CD4-positive, alpha-beta T cell treated with Interferon gamma for 1 hour (primary cell): ENCODE measurements at places on chromosomes 7 and 10.

- no peak for DNase-seq
These were observed 101.8 kb upstream of the WAC start for GRCh38 chr10:28431139-28431538.

GRCh38 chr10:78255214-78255613 lies 221.6 kb downstream of the RPS24 start:
- DNase-seq: no peak

DNA sequence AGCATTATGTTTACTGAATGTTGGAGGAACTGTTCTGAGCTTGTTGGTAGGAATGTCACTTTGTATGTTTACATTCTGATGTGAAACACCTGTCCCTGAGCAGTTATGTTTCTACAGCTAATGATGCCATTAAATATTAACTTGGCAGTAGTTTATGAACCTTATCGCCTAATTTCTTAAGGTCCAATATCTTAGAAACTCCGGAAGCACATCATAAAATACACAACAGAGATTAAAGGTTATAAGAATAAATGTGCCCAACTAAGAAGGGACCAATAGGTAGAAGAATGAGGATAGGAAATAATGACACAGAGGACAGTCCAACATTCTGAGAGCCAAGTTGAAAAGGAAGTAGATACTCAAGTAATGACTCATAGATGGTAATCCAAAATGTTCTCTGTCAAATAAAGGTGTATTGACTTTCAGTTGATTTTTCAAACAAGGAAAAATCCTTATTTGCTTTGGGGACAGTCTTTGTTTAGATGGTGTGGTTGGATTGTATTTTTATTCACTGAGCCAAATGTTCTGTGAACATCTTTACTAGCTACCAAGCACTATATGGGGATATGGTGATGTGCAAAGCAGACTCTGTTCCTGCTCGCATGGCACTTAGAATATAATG lies 31.9 kb downstream of the LCOR start:
- no peak for DNase-seq

DNA sequence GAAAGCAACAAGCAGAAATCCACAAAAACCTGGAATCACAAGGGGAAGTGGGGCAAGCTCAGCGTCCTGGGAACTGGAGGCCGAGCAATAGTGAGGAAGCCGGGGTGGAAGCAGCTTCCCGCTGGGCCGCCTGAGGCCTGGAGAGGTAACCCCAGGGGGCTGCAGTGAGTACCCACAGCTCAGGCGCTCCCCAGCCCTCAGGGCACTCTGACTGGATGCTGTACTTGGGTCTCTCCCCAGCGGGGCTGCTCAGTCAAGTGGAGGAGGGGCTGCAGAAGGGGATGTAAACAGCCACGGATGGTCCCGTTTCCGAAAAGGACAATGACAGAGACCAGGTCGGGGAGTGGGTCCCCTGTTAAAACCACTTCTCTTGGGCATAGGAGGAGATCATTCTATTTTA lies 50.3 kb downstream of the SLIT1 start:
- DNase-seq: no peak
